ENCODE measurements at places on chromosomes 6 and 20. TPM values are rescaled to one million over a fixed set of nuclear protein-coding genes. Genes with fewer than 3 reads are reported as not detected.

The APOM gene
- total RNA-seq, result 0.92 TPM

GRCh38 chr20:14707865-14708596 is 370.6 kb upstream of the FLRT3 start:
- no peaks in the 10 kb centered on the region for H3K36me3 ChIP-seq
- H3K27me3 ChIP-seq, result no peaks in the 10 kb centered on the region
- DNase-seq, result no peak
- peaks cover 39% of the 10 kb centered on the region for H3K4me1 ChIP-seq
- peak overlapping the region; percentile 7 for H3K27ac ChIP-seq

The PEDS1 gene
- total RNA-seq, result 39.7 TPM

DNA sequence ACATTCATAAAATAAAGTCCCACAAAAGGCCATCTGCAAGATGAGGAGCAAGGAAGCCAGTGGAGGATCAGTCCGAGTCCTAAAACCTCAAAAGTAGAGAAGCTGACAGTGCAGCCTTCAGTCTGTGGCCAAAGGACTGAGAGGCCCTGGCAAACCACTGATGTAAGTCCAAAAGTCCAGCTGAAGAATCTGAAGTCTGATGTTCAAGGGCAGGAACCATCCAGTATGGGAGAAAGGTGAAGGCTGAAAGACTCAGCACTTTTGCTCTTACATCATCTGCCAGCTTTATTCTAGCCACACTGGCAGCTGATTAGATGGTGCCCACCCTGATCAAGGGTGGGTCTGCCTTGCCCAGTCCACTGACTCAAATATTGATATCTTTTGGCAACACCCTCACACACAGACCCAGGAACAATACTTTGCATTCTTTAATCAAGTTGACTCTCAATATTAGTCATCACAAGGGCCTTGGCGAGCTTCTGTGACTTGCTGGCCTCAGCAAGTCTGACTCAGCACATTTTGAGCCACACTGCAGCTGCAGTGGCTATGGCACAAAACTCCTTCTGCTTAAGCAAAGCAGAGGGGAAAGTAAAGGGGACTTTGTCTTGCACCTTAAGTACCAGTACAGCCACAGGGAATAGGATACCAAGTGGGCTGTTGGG is 1370.3 kb upstream of the CITED2 start:
- no peak for DNase-seq
- no peak overlapping the region for H3K4me3 ChIP-seq
- peaks cover 7% of the 10 kb centered on the region for H3K36me3 ChIP-seq
- H3K4me1 ChIP-seq, result no peaks in the 10 kb centered on the region
- H3K27ac ChIP-seq, result no peak overlapping the region
- peaks cover 4% of the 10 kb centered on the region for H3K27me3 ChIP-seq

DNA sequence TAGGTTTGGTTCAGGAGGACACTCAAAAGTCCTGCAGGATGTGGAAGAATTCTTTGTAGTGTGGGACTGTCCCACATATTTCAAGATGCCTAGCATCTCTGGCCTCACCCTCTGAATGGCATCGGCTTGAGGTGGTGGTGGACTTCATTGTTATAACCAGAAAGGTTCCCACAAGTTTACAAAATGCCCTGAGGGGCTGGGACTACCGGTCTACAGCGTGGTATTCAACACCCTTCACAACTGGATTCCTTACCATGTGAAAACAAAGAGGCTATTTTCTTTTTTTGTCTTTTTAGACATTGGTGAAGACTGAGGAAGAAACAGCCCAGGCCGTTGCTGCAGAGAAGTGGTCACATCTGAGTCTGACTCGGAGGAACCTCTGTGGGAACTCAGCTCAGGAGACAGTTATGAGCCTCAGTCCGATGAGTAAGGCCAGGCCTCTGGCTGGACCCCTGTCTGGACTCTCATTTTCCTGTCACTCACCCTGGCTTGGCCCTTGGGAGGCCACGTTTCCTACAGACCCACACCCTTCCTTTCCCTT is 15.2 kb downstream of the PGBD1 start:
- DNase-seq, result no peak
- peaks cover 4% of the 10 kb centered on the region for H3K36me3 ChIP-seq
- H3K27me3 ChIP-seq, result no peaks in the 10 kb centered on the region
- no peaks in the 10 kb centered on the region for H3K4me1 ChIP-seq
- H3K27ac ChIP-seq, result no peak overlapping the region

- no peak overlapping the region for H3K27ac ChIP-seq
- no peak overlapping the region for H3K4me3 ChIP-seq
- peaks cover 2% of the 10 kb centered on the region for H3K27me3 ChIP-seq
- peaks cover 34% of the 10 kb centered on the region for H3K4me1 ChIP-seq
- no peaks in the 10 kb centered on the region for H3K36me3 ChIP-seq
- DNase-seq, result no peak
Observed at GRCh38 chr6:167238694-167239467, 52.2 kb upstream of the UNC93A start.

GRCh38 chr6:10385524-10386132 is 29.2 kb downstream of the TFAP2A start:
- no peak for DNase-seq
- peaks cover 4% of the 10 kb centered on the region for H3K36me3 ChIP-seq
- no peak overlapping the region for H3K4me3 ChIP-seq
- H3K27ac ChIP-seq, result no peak overlapping the region
- peaks cover 24% of the 10 kb centered on the region for H3K4me1 ChIP-seq

The SRSF12 gene
- total RNA-seq, result 3.9 TPM

GRCh38 chr6:147906361-147906760 is 397.9 kb downstream of the SAMD5 start:
- H3K4me3 ChIP-seq, result no peak overlapping the region
- H3K36me3 ChIP-seq, result no peaks in the 10 kb centered on the region
- H3K27me3 ChIP-seq, result no peaks in the 10 kb centered on the region
- DNase-seq, result no peak

- H3K4me1 ChIP-seq, result peaks cover 7% of the 10 kb centered on the region
- no peak overlapping the region for H3K4me3 ChIP-seq
- no peak for DNase-seq
- H3K27ac ChIP-seq, result no peak overlapping the region
- no peaks in the 10 kb centered on the region for H3K36me3 ChIP-seq
Observed at GRCh38 chr6:143038833-143039232, 21.9 kb upstream of the AIG1 start.

DNA sequence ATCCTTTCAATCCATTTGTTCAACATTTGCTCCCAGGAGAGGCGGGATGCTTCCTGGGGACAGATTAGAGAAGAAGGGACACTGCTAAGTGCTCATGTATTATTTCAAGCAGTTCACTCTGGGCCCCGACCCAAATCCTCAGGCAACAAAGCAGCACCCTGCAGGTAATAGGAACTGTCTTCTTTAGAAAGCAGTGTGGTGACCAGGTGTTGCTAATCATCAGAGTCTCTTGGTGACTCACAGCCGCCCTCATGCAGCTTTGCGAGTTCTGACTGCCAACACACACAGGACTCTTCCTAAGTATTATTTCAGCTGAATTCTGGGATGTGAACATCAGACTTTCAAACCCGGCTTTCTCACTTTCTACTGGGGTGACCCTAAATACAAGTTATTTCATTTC is 356.4 kb downstream of the PRKN start:
- no peaks in the 10 kb centered on the region for H3K36me3 ChIP-seq
- no peaks in the 10 kb centered on the region for H3K4me1 ChIP-seq
- DNase-seq, result no peak
- no peak overlapping the region for H3K27ac ChIP-seq
- H3K27me3 ChIP-seq, result no peaks in the 10 kb centered on the region

- H3K36me3 ChIP-seq, result no peaks in the 10 kb centered on the region
- no peaks in the 10 kb centered on the region for H3K27me3 ChIP-seq
- DNase-seq, result no peak
- no peaks in the 10 kb centered on the region for H3K4me1 ChIP-seq
- H3K4me3 ChIP-seq, result no peak overlapping the region
Observed at GRCh38 chr20:10919396-10920140, 245.8 kb upstream of the JAG1 start.

The SUMO4 gene
- total RNA-seq, result 4.8 TPM

Data from endothelial cell (in vitro differentiated cells).